CD4-positive, alpha-beta T cell treated with Interleukin-21 for 1 hour (primary cell): ENCODE measurements at places on chromosomes 6 and 20.

DNA sequence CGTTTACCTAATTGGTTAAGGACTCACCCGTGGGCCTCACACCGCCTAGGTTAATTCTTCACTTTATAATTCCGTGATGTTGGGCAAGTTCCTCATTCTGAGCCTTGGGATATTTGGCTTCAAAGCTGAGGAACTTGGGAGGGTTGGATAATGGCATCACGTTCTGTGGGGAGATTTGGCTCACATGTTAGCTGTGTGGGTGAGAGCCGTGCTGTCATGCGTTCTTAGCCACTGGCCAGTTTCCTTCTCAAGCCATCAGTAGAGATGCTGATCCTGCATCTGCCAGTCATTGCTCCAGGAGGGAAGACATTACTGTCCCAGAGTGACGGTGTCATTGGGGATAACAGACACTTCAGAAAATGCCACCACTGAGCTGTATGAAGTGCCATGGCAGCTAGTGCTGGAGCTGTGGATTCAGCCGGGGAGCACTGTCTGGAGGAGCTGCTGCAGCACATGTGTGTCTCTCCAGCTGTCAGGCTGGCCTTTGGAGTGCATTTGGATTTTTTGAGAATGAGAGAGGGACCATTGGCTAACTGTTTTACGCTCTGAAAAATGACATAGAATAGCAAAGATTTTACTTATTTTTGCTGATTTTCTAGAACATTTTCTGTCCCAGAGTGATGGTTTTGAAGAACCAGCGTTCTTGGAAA is 16.5 kb downstream of the IGF2R start:
- no peak for DNase-seq

GRCh38 chr6:44119704-44120262 is 7.5 kb downstream of the MRPL14 start:
- no peak for DNase-seq

- DNase-seq: no peak
Measured at GRCh38 chr20:4729265-4729664, 7.6 kb downstream of the PRND start.

- no peak for DNase-seq
Measured at GRCh38 chr20:23143098-23143497, 57.0 kb upstream of the CD93 start.

DNA sequence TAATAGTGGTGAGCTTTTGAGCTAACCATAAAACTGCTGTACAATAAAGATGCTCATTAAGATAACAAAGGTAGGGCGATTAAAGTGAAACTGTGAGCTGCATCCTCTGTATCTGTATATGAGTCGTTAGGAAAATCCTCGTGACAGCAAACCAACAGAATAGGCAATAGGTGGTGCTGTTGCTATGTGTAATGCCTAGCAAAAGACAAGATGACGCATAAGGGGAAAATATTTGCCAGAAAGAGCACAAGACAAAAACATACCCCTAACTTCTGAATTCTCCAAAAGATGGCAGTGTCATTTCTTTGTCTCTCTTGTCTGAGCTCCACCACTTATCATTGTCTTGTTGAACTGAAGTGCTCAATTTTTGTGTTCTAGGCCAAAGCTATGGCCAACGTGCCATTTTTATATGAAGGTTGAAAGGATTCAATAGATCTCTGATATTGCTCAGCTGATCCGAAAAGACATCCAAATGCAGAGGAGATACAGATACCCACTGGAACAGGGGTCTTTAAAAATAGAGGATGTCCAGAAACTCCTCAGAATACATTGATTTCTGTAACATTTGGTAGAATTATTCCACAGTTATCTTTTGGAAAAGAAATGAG is 56.3 kb upstream of the ANKEF1 start:
- peak; percentile 75 for DNase-seq

DNA sequence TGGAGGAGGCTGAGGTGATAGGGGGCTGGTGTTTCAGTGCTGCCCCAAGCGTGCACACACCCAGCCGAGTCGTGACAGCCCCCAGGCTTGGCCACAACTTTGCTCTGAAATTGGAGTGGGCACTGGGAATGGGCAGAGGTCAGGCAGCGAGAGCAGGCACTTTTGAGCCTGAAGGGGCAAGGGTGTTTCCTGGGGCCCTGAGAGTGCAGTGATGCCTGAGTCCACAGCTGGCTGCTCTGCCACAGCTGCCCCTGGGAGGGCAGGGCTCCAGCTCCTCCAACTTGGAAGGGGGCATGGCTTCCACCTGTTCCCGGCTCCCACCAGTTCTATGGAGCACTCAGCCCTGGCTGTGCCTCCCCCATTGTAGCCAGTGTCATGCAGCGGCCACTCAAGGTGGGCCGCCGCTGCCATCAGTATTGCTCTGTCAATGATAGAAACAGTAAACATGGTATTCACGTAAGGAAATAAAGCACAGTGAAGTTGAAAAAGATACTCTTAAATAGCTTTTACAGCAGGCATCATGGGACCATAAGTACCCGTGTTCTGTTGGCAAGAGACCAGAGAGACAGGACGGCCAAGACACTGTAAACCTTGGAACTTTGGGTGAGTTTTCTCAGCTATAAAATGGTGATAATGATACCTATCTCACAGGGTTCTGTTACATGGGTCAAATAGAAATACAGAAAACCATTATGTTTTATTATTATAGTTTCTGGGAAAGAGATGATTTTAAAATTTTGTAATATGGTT is 108.9 kb downstream of the THEMIS start:
- DNase-seq: no peak

DNA sequence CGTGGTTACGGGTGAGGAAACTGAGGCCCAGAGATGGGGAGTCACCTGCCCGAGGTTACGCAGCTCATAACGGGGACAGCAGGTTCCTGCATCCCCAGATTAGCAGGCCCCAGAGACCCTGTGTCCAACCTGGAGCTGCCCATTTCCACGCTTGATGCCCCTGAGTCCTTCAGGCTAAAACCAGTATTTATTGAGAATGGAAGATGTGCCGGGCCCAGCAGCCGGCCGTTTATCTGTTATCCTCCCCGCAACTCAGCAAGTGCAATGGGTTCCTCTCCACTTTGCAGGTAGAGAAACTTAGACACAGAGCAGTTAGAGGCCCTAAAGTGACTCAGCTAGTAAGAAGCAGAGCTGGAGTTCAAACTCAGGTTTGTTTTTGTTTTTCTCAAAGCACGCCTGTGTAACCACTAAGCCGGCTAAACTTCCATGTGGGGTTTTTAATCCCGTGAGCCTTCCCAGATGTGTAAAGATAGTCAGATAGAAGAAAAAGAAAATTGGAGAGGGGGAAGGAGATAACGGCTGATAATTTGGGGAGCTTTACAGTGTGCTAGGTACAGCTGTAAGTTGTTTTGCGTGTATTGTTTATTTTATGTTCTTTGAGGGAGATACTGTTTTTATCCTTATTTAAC is 775 bp downstream of the PFDN4 start:
- no peak for DNase-seq

- no peak for DNase-seq
Measured at GRCh38 chr6:71406865-71407860, 118.6 kb downstream of the OGFRL1 start.

- DNase-seq: no peak
Measured at GRCh38 chr20:38935967-38936407, 9.8 kb downstream of the FAM83D start.

- no peak for DNase-seq
Measured at GRCh38 chr20:50969912-50970311, 11.3 kb downstream of the MOCS3 start.

- DNase-seq: no peak
Measured at GRCh38 chr20:19785173-19785982, 27.3 kb downstream of the RIN2 start.

- no peak for DNase-seq
Measured at GRCh38 chr6:70622461-70622860, 45.2 kb upstream of the SMAP1 start.

- no peak for DNase-seq
Measured at GRCh38 chr6:161276605-161277155, 2.8 kb upstream of the AGPAT4 start.

GRCh38 chr6:144415014-144415413 is 129.9 kb downstream of the UTRN start:
- no peak for DNase-seq

DNA sequence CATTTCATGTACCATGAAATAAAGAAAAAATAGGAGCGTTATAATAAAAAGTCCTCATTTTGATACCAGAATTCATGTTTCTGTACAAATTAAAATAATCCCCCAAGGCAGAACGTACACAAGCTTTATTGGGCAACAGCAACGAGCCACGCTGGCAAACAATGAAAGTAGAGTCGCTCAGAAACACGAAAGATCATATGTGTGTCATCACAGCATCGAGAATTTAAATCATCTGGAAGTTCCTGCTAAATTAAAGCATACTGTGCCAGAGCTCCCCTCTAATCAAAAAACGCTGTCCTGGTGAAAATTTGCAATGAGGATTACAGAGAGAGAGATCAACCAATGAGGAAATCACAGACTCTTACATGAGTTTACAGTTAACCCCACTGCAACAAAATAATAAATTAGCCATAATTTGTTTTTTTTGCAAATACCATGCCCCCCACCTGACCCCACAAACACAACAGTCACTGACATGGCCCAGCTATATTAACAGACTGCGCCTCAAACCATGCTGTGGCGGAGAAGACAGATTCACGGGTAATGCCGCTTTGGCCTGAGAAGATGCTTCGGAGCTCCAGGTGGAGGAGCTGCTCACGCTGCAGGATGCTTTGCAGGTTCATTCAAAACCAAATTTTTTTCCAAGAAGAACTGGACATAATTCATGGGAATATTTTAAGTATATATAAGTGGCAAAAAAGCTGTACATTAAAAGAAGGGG is 54.3 kb upstream of the NFATC2 start:
- DNase-seq: no peak

DNA sequence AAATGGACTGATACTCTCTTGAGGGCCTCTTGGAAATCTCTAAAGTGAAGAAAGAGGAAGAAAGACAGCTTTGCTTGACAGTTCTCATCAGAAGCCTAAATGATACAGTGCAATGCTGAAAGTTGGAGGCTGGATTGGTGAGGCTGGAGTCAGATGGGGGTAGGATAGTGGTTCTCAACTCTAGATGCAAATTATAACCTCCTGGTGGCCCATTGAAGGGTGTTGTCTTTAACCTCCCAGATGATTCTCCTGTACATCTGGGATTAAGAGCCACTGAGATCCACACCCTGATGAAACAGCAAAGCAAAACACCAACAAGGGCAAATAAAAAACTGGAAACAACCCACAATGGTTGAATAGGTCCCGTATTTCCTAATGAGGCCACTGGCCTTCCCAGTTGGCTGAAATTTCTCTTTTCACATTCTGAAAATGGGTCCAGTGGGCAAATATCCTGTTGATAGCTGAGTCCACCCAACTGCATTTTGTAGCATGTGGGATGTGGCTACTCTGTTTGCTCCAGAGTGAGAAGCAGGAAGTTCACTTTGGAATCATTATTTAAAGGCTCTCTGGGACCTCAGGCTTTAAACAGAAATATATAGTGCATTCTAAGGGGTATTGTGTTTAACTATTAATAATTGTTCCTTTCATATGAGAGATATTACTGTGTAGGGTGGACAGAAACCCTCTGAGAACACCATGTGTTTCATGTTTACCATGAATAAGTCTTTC is 208.1 kb downstream of the SOX4 start:
- DNase-seq: no peak

- no peak for DNase-seq
Measured at GRCh38 chr20:46056027-46056833, 27.2 kb downstream of the SLC12A5 start.

DNA sequence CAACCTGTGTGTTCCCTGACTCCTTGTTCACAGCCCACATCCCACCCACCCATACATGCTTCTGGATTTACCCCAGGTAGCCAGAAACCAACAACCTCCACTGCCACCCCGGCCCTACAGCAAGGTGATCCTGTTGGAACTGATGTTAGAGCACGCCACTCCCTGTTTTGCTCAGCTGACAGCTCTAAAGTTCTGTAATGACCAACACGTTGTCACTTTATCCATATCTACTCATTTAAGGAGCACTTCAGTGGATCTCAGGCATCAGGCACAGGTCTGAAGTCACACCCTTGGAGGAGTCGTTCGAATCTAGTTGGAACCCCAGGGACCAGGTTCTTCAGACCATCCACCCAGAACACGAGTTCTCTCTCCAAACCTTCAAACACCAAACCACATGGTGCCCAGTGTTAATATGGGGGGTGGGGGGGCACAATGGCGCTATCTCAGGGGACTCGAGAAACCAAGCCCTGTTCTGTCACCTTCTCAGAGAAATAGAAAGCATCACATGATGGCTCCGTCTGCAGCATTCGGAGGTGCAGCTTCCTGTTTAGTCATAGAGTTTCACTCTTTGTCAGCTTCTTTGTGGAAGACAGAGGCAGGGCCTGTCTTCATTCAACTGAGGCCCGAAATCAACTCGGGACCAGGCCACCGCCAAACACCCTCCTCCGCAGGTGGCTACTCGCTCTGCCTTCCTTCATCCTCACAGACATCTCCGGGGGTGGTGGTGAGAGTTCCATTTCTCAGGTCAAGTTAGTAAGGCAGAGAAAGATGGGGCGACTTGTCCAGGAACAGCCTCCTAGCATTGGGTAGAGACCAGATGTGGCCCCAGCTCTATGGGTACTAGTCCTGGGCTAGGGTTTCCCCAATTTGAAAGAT is 142.2 kb downstream of the NFATC2 start:
- DNase-seq: peak; percentile 86

- DNase-seq: no peak
Measured at GRCh38 chr6:144816936-144817335, 531.8 kb downstream of the UTRN start.

DNA sequence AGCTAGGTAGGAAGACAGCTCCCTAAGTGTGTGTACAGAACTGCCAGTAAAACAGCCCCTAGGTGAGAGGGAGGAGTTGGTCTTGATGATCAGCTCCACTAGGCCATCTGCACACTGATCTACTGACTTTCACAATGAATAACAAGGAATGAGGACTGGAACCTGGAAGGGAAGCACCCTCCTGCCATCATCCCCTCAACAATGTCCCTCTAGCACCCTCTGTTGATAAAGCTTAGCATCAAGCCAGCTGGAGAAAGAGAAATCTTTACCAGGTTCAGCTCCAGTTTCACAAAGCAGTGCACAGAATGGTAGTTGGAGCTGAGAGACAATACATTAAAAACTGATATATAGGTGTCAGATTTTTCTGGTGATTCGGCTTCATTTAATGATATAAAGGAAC is 57.2 kb upstream of the IRAK1BP1 start:
- no peak for DNase-seq

DNA sequence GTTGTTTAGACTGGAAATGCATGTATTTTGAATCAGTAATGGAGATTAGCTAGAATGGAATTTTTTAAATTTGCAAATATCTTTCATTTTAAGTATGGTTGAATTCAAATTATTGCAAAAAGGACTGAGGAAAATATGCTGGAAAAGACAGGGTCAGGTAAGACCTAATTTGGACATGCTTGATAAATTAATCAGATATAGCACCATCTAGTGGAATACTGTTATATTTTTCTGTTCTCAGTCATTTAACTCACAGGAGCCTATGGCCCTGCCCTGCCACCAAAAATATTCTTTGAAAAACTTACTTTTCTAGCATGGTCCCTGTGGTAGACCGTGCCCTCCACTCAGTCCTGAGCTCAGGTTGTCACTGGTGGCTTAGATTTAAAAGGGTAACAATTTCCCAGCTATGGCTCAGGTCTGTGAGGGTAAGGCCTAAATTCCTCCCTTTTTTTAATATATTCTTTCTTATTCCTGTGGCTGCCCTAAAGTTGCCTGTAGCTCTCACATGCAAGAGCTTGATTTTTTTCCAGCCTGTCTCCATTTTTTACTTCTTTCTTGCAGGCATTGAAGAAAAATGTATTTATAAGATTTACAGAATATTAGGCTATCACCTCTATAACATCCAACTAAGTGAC is 25.3 kb upstream of the KIAA1586 start:
- peak; percentile 22 for DNase-seq
